ENCODE measurements at places on chromosomes 6 and 20. TPM values are rescaled to one million over a fixed set of nuclear protein-coding genes. Genes with fewer than 3 reads are reported as not detected.
A peak's percentile ranks its signal among the peaks of the same experiment; 100 is the strongest.

PAX1 gene
- not detected for total RNA-seq

DNA sequence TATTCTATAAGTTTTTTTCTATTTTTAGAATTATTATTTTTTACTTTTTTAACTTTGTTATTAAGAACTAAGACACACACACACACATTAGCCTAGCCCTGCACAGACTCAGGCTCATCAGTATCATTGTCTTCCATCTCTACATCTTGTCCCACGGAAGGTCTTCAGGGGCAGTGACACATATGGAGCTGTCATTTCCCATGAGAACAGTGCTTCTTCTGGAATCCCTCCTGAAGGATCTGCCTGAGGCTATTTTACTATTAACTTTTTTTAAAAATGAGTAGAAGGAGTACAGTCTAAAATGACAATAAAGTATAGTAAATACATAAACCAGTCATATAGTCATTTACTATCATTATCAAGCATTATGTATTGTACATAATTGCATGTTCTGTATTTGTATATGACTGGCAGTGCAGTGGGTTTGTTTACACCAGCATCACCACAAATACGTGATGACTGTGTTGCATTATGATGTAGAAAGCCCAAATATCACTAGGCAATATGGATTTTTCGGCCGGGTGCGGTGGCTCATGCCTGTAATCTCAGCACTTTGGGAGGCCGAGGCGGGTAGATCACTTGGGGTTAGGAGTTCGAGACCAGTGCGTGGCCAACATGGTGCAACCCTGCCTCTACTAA is 57.9 kb downstream of the HIVEP1 start:
- DNase-seq = no peak

DNA sequence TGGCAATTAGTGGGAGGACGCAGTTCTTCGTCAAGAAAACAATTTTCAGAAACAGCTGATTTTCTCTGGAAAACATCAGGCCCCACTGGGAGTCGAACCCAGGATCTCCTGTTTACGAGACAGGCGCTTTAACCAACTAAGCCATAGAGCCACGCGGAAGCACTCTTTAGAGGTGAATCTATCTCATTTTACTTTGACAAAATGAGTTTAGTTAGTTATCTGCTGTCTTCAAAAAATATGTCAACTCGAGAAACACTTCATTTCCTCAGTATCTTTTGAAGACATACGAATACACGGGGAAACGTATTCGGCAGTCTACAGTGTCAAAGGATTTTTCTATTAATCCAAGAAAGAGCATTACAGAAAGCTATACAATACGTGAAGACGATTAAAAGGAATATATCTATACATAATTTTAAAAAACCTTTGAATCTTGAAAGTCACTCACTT is 26.7 kb downstream of the GPX6 start:
- no peak for DNase-seq

PSORS1C2 gene
- total RNA-seq = not detected

DNA sequence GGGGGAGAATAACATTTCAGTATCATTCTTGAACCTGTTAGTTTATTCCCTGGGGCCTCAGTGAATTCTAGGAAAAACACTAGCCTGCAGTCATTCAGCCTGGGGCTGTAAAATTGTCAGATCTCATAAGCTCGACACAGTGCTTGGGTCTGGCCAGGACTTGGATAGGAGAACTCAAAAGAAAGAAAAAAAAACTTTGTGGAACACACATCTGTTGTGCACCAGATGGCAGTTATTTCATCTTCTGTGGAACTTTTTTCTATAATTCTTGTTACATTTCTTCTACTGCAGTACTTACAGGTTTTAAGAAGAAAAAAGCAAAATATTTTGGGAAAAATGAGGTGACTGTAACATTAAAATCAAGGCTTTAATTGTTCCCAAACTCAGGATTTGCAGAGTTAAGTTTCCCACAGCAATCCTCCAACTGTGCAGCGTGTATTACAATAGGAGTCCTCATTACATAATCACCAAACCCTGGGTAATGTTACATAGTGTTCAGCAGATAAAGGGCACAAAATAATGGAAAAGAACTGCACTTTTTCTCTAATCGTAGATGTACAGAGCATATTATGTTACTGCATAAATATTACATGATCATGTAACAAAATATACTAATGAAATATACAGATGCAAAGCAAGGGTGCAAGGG is 531.1 kb upstream of the CITED2 start:
- DNase-seq = no peak

- peak; percentile 96 for DNase-seq
Observed at GRCh38 chr6:30828027-30828962, 56.0 kb upstream of the DDR1 start.

SLC17A2 gene
- not detected for total RNA-seq

OPN5 gene
- total RNA-seq = not detected

DNA sequence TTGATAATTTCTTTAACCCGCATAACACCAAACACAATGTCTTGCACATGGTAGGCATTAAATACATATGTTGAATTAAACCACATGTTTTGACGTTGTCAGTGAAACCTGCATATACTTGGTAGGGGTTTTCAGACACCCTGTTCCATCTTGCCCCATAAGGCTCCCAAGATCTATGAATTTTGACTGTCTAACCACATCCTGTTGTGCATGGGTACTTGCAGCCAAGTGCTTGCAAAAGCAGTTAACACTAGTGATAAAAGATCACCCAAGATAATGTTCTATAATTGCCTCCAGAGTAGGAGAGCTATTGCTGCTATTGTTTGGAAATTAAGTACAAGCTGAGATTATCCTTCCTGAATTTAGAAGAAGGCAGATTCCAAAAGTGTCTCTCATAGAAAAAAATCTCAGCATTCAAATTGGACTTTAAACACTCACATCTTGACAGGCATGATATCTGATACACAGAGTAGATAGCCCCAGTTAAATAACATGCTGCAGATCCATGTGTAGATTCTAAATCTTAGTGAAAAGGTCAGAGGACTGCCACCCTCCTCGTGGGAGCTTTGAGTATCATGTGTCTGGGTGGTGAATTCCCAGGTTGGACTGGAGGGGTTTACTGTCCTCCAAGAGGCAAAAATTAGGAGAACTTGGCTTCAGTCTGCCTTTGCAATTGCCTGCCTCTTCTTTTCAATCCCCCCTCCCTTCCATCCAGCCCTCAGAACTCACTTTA is 25.8 kb upstream of the CCN6 start:
- no peak for DNase-seq

DNA sequence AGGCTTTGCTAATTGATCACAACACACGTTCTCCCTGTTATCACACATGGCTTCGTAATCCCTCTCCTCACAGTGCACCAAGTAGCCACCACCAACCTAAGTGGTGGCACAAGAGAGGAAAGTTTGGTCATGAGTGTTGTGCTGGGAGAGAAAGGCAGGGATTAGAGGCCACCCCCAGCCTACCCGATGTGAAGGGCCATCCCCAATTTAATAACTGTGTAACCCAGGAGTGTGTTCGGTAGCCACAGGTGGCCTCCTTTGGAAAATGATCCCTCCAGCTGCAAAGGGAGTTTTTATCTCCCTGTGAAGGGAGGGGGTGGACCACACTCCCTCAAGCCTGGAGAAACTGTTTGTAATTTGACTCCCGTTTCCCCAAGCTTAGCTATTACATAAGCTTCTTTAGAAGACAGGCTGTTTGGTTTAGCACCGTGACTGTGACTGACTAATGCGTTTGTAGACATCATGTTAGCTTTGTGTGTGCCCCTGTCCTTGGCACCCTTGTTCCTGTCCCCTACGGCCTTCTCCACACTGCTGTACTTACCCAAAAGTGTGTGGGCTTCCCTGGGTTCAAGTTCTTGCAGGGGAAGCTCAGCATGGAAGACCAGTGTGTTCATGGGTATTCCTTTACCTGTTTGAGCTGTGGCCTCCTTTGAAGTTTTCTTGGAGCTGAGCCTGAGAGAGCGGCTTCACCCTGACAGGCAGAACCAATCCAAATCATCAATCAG is 20.6 kb downstream of the PPP1R16B start:
- no peak for DNase-seq

RBPJL gene
- total RNA-seq = not detected

GRCh38 chr6:31351401-31352309 is 5.3 kb downstream of the HLA-B start:
- no peak for DNase-seq

CST5 gene
- not detected for total RNA-seq

GRCh38 chr6:4906293-4907276 is 97.3 kb downstream of the RPP40 start:
- no peak for DNase-seq

GLP1R gene
- 5.8 TPM for total RNA-seq

DNA sequence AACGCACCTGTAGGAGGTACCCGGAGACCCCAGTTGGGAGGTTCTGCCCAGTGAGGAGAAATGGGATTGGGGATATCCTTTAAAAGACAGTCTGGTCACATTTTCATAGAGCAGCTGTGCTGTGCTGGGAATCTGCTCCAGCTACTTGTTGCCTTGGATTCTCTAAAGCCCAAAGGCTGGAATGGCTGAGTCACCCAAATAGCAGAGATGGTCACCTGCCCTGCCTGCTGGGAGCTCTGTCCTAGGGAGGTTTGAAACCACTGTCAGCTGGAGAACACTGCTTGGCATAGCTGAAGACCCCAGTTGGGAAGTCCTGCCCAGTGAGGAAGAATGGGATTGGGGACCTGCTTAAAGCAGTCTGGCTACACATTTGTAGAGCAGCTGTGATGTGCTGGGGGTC is 34.8 kb upstream of the TFB1M start:
- no peak for DNase-seq

PMEPA1 gene
- 12.5 TPM for total RNA-seq

DNA sequence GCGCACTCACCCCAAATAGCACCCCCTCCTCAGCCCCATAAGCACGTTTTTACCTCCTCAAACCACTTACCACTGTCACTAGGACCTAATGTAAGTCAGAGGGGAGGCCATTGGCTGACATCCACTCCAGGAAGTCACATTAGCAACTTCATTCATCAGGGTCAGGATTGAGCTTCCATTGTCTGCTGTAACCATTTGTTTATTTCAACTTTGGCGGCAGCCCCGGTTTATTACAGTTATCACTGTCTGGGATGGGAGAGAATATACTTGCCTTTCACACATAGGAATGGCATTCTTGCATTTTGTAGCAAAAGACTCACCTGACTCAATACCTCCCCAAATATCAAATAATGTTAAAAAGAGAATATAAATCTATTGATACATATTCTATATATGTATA is 38.3 kb downstream of the MAFB start:
- no peak for DNase-seq

DCDC2 gene
- not detected for total RNA-seq

DNA sequence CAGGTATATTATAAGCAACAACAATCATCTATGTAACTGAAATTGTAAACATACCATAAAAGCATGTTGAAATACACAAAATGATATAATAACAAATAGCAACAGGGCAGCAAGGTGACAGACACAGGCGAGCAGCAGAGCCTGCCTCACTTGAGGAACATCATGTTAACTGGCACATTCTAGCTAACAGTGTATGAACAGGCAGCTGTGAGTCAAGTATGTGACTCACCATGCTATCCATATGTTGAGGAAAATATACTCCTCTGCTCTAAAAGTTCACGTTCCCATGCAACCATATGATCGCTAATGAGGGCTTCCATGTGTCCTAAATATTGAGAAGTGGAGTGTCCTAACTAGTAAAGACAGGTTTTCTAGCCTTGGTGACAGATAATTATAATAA is 18.4 kb downstream of the SERAC1 start:
- no peak for DNase-seq

DNA sequence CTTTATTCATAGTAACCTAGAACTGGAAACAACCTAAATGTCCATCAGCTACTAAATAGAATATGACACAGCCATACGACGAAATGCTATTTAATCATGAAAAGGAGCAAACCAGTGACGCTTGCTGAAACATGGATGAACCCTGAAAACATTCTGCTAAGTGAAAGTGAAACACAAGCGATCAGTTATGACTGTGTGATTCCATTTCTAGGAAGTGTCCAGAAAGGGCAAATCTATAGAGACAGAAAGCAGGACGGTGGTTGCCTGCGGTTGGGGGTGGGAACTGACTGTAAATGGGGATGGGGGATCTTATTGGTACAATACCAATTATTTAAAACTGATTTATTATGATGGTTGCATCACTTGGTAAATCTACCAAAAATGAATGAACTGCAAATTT is 126.8 kb downstream of the IPCEF1 start:
- DNase-seq = no peak

DNA sequence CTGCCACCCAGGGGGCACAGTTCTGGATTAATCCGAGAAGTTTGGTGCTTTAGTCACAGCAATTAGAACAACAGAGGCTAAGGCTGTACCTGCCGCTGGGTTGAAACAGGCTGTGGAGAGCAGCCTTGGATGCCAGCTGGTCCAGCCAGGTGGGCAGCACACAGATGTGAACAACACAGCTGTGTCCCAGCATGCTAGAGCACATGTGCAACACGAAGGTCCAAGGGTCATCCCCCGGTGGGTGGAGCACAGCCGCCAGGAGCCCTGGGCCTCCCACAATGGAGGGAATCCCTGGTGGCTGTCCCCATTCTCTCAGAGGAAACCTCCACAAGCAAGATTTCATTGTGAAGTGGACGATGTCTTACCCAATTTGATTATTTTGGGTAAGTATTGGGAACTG is 99.2 kb upstream of the SYNDIG1 start:
- DNase-seq = peak; percentile 18

DNA sequence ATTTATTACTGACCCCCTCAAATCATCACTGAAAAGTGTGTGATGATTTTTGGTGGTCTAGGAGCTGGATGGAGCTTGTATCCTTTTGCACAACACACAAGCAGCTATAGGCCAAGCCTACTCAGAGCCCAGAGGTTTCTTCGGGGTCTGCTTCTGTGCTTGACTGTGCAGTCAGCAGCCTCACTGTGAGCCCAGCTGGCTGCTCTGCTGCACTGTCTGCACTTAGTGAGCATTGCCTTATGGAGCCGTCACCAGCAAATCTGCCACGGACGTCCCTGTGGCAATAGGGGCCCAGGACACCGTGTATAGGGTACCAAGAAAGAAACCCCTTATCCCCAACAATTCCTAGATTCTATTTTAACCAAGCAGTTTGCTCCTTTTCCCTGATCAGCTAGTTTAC is 38.6 kb upstream of the GMPR start:
- DNase-seq = no peak

- DNase-seq = no peak
Observed at GRCh38 chr6:138847884-138848283, 52.0 kb downstream of the ECT2L start.

GRCh38 chr20:46406986-46407670 is 713 bp upstream of the ELMO2 start:
- DNase-seq = peak; percentile 75

DNA sequence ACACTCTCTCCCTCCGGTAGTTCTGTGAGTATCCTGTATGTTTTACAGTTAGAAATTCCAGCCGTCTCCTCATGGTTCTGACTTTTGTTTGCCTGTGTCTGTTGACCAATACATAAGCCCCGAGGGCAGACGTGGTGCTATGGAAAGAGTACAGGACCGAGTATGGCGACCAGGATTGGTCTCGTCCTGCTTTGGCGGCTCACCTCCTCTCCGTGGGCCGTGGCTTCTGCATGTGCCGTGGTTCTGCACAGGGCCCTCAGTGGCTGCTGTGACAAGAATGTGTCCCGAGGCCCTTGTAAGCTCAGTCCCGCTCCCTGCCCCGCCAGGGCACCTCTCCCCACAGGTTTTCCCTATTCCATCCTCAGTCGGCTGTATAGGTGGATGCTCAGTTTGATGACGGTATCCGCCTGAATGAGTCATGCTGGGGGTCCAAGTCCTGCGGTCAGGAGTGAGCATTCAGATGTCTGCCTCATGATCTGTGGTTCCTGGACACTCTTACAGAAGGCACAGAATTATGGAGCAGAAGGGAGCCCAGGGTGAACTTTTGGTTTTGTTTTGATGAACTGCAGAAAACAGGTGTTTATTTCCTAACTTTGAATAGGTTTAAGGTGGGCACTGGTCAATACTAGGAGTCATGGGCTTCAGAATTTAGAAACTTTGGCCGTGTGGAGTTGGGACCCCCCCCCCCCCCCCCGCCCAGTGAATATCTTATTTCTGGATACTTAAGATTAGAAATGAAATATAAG is 1.2 kb downstream of the ARFGAP1 start:
- DNase-seq = no peak
